ENCODE measurements at places on chromosomes 7 and 10.

- peak; percentile 71 for DNase-seq
Observed at GRCh38 chr10:106083572-106083971, 1080.9 kb downstream of the SORCS1 start.

GRCh38 chr7:39631736-39632308, 8.4 kb downstream of the RALA start:
- DNase-seq, result peak; percentile 86

- DNase-seq, result no peak
Observed at GRCh38 chr7:152931633-152932032, 172.1 kb downstream of the ACTR3B start.

DNA sequence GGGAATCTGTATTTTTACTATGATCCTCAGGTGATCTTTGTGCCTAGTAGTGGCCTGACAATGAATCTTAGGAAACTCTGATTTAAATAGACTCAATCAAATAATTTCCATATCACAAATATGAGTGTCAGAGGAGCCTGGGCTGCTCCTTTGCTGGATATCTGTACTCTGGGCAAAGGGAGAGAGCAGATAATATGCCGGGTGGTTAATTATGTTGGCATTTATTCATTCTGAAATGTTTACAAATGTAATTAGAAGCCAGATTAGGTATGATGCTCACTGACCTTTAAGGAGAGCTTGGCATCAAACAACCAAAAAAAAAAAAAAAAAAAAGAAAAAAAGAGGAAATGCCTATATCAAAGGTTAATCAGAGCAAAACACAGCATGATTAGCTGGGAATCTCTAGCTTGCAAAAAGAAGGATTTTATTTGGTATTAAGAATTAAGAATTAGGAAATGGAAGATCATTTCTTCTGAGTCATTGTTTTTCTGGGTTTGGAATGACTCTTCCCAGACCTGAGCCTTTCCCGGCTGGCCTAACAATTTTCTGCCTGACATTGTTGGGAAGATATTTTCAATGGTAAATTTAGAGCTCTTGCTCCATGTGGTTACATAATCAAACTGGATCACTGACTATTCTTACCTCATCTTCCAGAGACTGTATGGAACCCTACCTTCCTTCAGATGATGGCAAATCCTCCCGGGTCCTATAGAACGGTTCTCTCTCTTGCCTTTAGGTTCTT, 365.3 kb downstream of the REEP3 start:
- DNase-seq, result no peak

DNA sequence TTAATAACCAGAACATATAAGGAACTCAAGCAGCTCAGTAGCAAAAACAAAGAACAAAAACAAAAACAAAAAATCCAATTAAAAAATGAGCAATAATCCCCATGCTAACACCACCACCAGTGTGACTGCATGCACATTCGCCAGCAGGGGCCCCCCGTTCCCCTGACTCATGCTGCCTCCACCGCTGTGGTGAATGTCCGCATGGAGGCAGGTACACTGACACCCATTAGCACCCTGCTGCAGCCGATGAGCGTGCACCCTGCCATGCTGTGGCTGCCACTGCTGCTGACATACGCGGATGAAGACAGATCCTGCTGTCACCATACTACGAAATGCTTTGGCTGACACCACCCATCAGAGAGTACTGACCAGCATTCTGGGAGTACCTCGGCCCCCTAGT, 321.6 kb upstream of the LRRTM3 start:
- DNase-seq, result no peak

DNA sequence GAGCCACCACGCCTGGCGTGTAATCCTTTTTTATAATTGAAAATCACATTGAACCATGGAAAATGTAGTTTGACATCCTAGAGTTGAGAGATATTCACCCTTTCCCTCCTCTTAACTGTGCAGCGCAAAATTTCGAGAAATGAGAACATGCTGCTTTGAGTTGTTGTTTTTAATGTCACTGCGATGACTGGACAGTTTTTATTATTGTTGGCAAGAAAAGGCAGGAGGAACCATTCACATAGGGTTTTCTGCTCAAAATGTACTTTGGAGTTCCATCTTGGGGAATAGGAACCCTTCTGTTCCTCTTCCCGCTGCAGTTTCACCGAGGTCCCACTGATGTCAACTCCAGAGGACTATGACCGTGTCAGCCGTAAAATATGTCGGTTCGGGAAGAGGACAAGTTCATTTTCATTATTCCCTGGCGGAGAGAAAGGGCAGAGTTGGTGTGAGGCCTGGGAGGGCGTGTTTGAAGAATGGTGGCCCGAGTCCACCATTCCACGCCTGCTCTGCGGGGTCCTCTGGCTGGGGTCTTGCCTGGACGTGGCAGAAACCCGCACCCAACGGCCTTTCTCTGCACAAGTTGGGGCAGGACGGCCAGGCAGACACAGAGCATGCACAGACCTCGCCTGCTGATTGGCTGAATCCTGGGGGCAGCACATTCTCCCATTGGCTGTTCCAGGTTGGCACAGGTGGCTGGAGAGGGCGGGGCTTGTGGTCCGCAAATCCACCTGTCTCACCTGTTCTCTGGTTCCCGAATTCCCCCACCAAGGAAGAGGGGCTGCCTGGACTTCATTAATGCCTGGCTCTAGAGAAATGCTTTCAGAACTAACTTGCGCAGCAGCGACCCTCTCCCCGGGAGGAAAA, 105.1 kb upstream of the TCF7L2 start:
- peak; percentile 9 for DNase-seq

DNA sequence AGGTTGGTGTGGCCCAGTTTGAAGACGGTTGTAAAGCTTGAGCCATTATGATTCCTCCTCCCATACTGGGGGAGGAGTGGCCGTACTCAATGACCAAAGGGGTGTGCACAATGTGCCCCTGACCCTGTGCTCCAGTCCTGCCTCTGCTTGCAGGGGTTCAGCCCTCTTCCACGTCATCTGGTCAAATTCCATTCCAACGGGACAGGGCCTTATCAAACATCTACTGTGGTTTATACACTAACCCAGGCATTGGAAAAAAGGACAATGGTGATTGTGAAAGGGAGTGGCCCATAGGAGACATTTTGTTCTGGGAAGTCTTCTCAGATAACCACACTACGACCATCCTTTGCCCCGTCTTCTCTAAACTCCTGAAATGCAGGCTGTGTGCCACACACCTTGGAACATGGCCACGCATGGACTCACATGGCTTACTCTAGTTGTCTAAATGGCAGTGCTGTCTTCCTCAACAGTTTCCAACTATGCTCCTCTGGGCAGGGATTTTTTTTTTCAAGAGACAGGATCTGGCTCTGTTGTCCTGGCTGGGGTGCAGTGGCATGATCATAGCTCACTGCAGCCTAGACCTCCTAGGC, 103.0 kb downstream of the JCAD start:
- DNase-seq, result no peak

GRCh38 chr7:36023033-36023560, 130.0 kb upstream of the EEPD1 start:
- DNase-seq, result no peak

GRCh38 chr10:72875250-72876055, 18.1 kb upstream of the OIT3 start:
- DNase-seq, result peak; percentile 43

DNA sequence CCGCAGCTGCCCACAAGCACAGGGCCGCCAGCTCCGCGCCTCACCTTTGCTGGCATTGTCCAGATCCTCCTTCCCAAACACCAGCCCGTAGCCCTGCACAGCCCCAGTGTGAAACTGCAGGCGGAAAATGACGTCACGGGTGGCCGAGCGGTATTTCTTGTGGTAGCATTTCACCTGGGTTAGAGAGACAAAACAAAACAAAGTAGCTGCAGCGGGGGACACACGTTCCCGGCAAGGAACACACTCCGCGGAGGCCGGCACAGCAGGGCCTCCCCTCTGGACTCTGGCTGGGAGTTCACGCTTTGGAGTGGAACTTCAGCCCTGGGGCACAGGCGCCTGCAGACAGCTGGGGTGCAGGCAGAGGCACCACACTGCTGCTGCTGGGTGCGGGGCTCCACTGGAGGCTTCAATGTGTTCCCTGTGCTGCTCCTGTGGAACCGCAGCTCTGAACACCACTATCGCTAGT, 181.1 kb downstream of the TNS3 start:
- no peak for DNase-seq

DNA sequence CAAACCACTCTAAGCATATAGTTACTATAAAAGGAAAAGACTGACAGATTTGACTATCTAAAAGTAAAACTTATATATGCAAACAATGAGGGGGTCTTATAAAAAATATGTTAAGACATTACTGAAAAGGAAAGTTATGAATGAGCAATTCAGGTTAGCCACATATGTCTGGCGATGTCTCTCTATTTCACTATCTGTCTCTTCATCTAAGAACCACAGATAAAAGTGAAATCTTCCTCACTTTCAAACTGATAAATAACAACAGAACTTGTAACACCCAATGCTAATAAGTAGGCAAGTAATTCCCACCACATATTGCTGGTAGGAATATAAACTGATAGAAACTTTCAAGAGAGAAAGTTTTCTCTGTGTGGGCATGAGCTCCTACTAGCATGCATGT, 138.2 kb downstream of the CHCHD3 start:
- DNase-seq, result no peak

DNA sequence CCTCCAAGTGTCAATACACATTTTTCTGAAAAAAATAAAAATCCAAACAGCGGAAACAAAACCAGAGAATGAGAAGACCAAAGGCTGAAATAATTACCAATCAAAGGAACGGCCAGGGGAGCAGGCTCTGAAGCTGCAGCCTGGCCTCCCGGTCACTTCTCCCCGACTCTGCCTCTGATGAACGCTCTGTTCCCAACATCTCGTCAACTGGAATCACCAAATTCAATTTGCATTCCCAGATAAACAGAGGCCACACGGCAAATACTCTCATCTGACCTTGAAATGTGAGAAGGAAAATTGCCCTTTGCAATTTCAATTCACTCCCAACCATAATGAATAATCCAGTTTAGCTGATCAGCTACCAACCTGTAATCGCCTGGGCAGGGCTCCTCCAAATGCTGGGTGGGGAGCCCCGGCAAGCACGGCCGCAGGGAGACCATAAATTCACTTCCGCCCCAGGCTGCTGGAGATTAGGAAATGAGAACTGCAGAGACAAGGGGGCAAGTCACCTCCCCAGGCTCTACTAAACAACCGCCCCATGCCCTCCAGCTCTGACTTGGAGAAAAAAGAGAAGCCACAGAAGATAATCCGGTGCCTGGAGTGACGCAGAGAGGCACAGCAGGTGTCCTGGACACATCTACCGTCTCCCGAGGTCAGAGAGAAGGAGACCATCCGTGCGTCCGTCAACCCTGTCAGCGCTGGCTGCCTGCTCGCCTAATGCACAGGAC, 153.2 kb downstream of the MAD1L1 start:
- DNase-seq, result no peak

DNA sequence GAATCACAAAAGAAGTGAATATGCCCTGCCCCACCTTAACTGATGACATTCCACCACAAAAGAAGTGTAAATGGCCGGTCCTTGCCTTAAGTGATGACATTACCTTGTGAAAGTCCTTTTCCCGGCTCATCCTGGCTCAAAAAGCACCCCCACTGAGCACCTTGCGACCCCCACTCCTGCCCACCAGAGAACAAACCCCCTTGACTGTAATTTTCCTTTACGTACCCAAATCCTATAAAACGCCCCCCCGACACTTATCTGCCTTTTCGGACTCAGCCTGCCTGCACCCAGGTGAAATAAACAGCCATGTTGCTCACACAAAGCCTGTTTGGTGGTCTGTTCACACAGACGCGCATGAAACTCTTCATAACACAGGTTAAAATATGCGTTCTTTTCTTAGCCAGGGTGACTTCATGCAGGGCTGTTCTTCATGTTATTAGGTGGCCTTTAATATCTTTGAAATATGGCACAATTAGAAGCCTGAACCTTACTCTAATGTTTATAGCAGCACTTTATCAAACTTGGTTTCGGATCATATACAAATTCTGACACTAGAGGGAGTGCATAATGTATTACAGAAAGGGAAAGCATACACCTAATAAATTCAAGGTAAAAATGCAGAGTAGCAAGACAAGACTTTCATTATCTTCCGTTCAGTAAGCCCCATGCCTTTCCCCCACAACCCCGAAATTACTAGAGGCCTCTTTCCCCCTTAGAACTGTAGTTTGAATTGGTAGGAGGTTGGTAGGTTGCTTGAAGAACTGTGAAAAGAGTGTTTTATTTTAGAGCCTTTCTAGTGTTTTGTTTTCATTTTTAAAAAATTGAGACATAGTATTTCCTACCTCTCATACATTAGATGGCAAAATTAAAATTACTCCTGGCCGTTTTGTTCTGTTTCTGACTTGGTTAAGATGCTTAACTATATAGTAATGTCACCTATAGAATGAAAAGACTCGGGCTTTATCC, 117.9 kb downstream of the NPY start:
- DNase-seq, result peak; percentile 42

- DNase-seq, result peak; percentile 84
Observed at GRCh38 chr10:70367195-70367796, 15.1 kb downstream of the LRRC20 start.
